ENCODE measurements at places on chromosomes 13 and 19.

DNA sequence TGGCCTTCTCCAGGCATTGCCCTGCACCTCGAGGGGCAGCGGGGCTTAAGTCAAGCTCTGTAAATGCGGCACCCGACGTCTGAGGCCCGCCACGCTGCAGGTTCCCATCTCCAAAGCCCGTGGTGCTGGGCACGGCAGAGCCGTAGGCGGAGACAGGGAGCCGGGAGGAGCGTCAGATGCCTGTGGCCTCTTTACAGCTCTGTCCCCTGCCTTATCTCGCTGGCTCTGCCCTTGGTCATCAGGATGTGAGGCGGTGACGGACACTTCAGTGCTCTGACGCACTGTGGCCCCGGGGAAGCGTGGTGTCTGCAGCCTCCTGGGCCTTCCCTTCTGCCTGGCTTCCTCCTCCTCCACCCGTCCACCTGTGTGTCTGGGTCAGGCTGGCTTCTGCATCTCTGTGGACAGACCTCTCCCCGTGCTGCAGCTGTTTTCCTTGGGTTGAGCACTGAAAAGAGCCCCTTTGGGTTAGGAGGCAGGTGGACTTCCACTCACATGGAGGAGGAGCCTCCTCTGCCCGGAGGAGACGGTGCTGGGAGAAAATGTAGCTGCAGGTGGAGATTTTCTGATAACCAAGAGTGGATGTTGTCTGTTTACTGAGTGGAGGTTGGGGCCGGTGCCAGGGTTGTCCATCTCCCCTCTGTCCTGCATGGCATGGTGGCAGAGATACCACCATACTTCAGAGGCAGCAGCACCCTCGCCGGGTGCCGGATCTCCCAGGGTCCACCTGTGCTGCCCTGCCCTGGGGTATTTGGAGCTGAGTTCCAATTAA, 14.6 kb downstream of the MCF2L start:
- no peak for DNase-seq

DNA sequence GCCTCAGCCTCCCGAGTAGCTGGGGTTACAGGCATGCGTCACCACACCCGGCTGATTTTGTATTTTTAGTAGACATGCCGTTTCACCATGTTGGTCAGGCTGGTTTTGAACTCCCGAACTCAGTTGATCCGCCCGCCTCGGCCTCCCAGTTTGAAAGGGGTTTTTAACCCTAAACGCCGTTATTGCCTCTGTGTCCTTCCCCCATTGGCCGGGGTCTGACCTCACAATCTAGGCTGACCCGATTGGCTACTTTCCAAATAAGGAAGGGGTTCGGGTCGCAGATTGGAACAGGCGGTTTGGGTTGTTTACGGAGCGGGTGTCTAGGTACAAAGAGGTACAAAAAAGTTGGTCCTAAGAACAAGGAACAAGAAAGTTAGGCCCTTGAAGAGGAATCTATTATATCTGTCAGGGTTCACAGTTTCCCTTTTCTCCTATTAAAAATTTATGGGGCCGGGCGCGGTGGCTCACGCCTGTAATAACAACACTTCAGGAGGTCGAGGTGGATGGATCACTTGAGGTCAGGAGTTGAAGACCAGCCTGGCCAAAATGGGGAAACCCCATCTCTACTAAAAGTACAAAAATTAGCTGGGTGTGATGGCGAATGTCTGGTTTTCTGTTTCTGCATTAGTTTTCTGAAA, 1.0 kb downstream of the ZNF253 start:
- peak; percentile 79 for DNase-seq

GRCh38 chr19:49877879-49878743, 609 bp downstream of the TBC1D17 start:
- DNase-seq: peak; percentile 97

DNA sequence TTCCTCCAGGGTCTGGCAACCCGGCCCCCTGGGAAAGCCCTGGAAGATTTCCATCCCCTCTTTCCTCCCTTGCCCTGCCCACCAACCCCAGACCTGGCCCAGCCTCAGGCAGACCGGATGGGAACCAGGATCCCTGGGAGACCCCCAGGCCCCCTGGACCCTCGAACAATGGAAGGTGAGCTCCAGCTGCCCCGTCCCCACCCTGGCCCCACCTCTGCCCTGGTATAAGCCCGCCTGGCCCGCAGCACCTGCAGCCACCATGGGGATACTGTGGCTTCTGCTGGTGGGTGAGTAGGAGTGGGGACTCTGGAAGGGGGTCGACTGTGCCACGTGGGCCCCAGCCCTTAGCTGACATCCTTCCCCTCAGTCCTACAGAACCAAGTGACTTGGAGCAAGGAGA, 32.4 kb downstream of the HPN start:
- no peak for DNase-seq

GRCh38 chr19:46913852-46914430, 53.1 kb downstream of the ARHGAP35 start:
- no peak for DNase-seq

DNA sequence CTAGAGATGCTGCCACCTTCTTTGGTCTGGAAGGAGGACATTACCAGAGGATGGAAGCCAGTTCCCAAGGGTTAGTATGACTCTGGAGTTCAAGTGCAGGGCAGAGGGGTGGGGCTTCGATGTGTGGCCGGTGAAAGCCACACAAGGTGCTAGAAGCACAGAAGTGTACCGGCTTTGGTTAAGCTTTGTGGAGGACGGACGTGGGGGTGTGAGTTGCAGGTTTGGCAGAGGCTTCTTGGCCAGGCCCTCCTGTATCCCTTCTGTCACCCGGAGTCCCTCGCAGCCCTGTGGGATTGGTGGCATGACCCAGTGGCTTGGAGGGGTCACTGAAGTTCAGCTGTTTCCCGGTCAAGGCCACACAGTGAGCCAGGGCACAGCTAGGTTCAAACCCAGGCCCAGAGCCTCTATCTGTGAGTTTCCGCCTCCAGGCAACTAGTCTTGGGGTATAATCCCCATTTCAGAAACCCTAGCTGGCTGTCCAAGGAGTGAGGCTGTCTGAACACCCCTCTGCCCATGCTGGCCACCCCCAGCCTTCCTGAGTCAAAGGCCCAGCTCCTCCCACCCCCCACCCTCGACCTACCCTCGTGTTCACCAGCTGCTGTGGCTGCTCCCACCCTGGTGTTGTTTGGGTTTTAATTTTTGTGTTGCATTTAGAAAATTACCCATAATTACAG, 4.6 kb upstream of the SSBP4 start:
- DNase-seq: no peak

DNA sequence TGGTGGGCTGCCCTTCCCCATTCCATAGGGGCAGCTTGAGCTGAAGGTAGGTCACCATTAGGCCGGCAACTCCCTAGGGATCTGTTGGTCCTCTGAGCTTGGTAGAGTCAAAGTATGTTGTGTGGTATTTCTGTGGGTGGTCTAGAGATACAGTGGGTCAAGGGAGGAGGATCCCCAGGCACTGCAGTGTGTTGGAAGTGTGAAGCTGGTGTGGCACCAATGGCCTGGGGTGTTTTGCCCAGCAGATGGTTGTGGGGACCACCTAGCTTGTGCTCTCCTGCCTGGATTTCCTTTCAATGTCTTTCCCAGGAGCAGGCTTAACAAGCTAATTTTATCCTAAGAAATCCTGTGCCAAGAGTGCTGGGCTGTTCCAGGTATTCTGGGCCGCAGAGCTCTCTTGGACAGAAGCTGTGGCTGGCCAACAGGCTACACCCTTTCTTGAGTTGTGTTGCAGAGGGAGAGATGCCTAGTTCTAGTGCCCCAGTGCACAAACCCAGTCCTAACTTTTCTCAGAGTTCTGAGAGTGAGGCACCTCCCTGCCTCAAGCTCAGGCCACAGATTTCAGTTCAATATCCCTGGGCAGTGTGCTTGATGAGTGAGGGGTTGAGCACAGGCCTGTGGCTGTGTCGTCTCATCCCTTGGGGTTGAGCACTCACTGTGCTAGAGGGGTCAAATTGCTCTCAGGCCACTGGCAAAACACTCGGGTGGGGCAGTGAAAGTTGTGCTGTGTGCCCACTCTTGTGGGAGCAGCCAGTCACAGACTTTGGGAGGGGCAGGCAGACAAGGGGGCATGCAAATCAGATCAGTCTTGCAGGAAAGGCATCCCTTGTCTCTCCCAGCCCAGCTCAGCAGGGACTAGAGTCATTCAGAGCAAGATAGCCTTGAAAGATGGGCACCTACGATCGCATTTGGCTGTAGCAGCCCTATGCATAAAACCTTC, 1806.1 kb upstream of the MIR17HG start:
- no peak for DNase-seq

DNA sequence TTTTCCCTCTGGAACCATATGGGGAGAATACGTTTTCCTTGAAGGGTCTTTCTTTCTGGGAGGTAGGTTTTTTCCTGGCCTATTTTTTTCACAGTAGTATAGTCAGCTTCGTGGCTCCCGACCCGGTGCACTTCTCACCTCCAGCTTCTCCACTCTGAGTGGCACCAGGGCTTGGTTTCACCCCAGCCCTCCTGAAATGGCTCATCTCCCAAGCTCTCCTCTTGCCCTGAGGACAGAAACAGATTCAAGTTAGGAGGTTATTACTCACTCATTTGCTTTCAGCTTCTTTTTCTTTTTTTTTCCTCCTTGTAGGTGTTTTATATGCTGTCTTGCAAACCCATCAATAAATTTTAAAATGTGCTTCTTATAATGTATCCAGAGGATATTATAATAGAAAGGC, 199.3 kb downstream of the RFC3 start:
- DNase-seq: no peak

DNA sequence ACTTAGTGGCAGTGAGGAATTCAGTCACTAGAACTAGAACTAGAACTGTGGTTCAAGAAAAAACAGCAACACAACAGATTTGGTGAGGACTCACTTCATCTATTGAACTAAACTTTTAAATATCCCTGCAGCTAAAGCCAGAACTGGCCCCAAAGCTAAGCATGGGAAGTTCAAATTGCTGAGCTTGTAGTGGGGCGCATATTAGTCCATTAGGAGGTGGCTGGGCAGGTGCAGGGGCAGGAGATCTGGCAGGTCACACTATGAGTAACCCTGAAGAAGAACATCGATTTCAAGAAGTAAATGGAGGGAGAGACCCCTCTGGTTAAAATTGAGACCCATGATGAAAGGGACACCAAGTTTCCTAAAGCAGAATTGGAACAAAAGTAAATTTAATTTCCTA, 73.8 kb upstream of the UBAC2 start:
- no peak for DNase-seq

DNA sequence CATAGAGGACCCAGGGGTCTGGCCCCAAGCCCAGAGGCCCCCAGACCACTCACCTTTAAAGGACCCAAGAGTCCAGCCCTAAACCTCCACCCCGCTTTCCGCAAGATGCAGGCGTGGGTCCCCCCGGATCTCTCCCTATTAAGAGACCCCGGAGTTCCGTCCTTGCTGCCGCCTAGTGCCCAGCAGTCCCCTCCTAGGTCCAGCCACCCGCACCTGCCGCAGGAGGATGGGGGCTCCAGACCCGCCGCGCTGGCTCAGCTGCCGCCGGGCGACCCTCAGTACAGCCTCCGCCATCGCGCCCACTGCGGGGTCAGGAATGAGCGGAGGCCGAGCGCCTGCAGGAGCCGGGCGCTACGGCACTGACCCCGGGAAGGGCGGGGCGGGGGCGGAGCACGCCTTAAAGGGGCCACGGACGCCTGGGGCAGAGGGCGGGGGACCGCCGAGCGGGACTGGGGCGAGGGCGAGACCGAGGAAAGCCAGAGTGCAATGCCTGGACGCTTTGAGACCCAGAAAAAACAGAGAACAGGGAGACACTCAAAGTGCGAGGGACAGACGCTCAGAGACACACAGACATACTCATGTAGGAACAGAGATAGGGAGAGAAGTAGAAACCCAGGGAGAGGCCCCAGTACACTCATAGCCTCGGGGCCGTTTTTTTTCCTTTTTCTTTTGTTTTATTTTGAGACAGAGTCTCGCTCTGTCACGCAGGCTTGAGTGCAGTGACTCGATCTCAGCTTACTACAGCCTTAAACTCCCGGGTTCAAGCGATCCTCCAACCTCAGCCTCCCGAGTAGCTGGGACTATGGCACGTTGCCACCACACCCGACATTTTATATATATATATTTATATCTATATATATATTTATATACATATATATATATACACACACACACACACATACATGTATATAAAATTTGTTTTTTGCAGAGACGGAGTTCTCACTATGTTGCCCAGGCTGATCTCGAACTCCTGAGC, at the start of gene ETHE1:
ETHE1 (minus strand) TSS at position 318 of the 976 bp plus-strand sequence; CDS start at position 294, 24 bp downstream.
- peak; percentile 89 for DNase-seq

- no peak for DNase-seq
Observed at GRCh38 chr13:96996107-96996506, 1.8 kb upstream of the OXGR1 start.

GRCh38 chr13:71714802-71715375, 152.1 kb downstream of the DACH1 start:
- DNase-seq: no peak

- no peak for DNase-seq
Observed at GRCh38 chr19:33700408-33701013, 78.8 kb downstream of the CHST8 start.

DNA sequence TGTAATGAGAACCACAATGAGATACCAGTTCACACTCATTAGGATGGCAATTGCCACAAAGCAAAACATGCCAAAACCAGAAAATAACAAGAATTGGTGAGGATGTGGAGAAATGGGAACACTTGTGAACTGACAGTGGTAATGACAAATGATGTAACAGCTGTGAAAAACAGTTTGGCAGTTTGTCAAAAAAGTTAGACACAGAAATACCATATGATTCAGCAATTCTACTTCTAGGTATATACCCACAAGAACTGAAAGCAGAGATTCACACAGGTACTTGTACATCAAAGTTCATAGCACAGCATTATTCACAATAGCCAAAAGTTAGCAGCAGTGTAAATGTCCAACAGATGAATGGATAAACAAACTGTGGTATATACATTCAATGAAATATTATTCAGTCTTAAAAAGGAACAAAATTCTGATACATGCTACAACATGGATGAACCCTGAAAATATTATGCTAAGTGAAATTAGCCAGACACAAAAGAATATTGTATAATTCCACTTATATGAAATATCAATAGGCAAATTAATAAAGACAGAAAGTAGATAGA, 96.5 kb downstream of the UGGT2 start:
- no peak for DNase-seq

DNA sequence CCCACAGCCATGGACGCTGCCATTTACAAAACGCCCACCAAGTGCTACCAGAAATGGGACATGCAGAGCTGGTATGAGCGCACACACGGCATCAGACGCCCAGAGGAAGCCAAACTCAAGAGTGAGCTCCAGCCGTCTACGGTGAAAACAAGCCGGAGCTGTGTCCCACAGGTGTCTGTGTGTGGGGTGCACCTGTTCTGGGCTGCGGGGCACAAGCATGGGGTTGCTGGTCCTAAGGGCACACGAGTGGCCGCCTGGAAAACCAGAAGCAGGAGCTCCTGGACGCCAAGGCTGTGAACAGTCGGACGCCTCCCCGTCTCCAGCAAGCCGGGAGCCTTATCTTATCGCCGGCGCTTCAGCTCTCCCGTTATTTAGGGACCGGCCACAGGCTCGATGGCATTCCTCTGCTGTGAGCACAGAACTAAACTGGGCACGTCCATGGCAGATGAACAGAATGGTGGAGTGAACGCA, 1.3 kb downstream of the ADPRHL1 start:
- no peak for DNase-seq

Measured in iPS-NIHi11 (cell line).